ENCODE measurements at places on chromosomes 16 and 17.

- DNase-seq, result no peak
These were observed 42.1 kb upstream of the DLX4 start for GRCh38 chr17:49926886-49927285.

DNA sequence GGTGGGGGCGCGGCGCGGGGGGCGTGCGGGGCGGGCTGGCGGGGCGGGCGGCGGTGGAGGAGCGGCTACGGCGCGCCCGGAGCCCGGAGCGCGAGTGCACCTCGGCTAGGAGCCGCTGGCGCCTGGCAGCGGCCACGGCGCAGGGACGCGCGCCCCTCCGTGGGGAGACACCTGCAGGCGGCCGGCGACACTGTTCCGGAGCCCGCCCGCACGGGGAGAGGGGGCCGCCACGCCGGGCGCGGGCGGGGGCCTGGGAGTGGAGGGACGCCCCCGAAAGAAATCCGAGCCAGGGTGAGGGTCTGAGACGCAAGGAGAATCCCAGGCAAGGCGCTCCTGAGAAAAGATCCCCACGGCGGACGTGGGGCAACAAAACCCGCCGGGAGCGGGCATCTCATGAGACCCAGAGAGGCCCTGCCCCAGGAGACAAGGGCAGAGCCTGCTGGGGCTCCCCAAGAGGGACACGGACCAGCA, at the start of gene GSG1L:
Gene GSG1L, minus strand, starts transcription at position 124 of the 471 bp plus-strand sequence. CDS start 290 bp downstream, outside the sequence.
- no peak for DNase-seq

DNA sequence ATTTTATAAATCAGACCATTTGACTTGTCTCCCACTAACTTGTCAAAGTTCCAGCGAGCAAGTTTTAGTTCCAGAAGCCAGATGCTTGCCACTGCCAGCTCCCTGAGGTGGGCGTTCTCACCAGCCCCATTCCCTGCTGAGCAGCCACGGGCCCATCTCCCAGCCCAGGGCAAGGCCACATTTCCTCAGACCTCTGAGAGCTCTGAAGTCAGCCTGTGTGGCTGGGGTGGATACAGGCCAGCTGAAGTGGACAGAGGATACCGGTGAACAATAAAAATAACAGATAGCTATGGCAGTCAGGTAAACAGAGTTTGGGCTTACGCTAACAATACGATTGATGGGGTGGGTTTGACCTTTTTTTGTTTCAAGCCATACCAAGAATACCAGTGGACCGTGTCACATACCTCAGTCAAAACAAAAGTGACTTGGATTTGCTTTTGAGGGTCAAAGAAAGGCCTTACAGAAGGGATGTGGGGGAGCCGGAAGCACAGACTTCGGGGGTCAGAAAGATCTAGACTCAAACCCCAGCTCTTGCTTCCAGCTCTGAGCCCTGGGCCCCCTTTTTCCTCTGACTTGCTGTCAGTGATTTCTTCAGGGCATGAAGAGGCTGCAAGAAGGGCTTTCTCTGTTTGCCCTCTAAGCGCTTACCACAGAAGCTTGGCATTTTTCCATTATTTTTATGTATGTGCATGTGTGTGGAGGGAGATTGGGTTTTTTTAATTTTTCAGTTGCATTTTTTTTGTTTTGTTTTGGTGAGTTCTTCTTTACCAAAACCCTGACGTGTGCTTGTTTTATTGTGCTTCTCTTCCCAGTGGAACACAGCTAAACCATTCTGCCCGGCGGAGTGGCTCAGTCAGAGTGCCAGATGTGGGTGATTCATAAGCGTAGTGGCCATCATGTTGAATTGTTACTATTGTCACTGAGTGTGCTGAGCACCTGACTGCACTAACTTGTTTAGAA, 109.9 kb downstream of the GNAO1 start:
- DNase-seq, result peak; percentile 69

DNA sequence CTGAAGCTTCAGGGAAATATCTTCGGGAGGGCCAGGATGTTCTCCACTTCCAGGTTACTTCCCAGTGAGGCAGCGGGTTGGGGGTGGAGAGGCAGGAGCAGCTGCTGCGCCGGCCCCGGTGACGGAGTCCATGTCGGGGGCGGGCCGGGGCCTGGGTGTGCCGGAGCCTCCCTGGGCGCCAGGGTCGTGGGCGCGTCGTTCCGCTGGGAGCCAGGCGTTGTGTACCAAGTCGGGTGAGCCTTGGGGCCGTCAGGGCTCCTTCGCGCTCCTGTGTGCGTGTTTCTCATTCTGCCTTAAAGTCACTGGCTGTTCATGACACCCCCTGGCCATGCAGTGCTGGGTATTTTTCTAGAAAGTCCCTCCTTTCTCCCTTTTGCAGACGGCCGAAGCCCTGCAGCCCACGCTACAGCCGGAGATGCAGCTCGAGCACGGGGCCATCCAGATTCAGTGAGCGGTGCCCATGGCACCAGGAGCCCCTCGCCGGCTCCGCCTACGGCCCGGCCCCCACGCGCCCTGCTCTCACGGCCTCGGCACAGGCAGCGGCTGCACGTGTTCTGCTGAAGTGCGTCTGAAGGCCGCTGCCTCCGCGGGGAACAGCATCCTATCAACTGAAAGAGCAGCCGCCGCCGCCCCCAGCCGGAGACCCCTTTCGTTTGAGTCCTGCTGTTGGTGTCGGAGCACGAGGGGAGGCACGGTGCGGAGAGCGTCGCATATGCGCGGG, 125.1 kb downstream of the BANP start:
- DNase-seq, result no peak

DNA sequence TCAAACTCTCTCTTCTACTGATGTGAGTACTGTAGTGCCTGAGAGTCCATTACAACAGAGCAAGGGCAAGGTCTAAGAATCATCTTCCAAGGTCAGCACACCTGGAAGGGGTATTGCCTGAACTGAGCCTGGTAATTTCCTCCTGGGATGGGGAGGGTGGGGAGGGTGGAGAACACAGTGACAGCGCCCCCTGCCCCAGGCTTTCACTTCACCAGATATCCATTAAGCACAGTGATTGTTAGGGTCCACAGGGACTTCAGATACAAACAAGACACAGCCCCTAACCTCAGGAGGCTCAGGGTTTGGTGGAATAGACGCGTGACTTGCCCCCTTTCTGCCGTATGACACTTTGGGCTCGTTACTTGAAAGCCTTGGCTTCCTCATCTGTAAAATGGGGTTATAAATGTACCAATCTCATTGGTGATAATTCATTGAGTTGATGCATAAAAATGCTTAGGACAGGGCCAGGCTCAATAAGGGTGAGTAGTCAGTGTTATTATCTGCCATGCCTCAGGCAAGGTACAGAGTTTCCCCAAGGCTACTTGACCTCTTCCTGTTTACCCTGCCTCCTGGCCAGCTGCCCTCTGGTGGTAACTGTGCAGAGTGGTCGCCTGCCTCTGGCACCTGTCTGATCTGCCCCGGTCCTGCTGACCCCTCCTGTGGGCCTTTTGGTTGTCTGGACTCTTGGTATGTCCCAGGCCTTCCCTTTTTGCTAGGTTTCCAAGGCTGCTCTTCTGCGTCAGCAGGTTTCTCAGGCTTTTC, 13.1 kb upstream of the BRD7 start:
- no peak for DNase-seq

GRCh38 chr17:29567554-29568330, 759 bp upstream of the TP53I13 start:
- peak; percentile 59 for DNase-seq

GRCh38 chr16:48526058-48526957, 83.7 kb downstream of the N4BP1 start:
- no peak for DNase-seq

GRCh38 chr17:43574348-43574747, 28.2 kb upstream of the ETV4 start:
- DNase-seq, result no peak

Data from fibroblast of skin of back (primary cell).